Activated CD8-positive, alpha-beta T cell treated with anti-CD3 and anti-CD28 coated beads for 36 hours (primary cell): ENCODE measurements at places on chromosomes 5 and 9. TPM values are rescaled to one million over a fixed set of nuclear protein-coding genes. Genes with fewer than 3 reads are reported as not detected.

The TAF1L gene
- total RNA-seq = not detected

- no peak for DNase-seq
- peaks cover 28% of the 10 kb centered on the region for H3K36me3 ChIP-seq
- peak overlapping the region; percentile 97 for H3K27ac ChIP-seq
- peaks cover 32% of the 10 kb centered on the region for H3K4me1 ChIP-seq
- H3K27me3 ChIP-seq = no peaks in the 10 kb centered on the region
Observed at GRCh38 chr9:34127035-34127948, 794 bp upstream of the DCAF12 start.

The ARHGEF37 gene
- total RNA-seq = 1.1 TPM

DNA sequence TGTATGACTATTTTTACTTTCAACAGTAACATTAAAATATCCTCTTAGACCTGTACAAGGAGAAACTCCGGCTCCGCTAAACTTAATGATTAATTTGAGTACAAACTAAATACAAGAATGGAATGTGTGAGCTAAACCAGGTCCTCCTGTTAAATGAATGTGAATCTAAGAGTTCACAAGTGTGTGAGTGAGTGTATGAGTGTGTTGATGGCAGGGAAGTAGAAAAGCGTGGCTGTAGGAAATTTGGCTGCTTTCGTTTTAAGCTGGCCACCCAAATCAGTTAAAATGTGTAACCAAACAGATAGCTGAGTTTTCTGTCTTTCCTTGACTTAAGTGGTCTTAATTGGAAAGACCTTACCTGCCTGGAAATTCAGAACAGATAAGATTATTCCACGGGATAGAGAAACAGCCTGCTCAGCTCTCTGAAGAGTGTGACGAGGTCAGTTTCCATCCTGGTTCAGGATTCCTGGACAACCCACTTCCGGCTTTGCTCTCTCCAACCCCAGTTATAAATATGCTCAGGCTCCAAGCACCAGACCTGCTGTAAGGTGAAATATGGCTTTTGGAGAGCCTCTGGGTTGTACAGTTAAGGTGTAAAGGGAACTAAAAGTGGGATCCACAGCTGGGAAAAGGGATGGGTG is 908.6 kb upstream of the EDIL3 start:
- no peaks in the 10 kb centered on the region for H3K27me3 ChIP-seq
- H3K4me1 ChIP-seq = no peaks in the 10 kb centered on the region
- no peak for DNase-seq
- H3K36me3 ChIP-seq = no peaks in the 10 kb centered on the region

The EPB41L4A gene
- total RNA-seq = 0.25 TPM

DNA sequence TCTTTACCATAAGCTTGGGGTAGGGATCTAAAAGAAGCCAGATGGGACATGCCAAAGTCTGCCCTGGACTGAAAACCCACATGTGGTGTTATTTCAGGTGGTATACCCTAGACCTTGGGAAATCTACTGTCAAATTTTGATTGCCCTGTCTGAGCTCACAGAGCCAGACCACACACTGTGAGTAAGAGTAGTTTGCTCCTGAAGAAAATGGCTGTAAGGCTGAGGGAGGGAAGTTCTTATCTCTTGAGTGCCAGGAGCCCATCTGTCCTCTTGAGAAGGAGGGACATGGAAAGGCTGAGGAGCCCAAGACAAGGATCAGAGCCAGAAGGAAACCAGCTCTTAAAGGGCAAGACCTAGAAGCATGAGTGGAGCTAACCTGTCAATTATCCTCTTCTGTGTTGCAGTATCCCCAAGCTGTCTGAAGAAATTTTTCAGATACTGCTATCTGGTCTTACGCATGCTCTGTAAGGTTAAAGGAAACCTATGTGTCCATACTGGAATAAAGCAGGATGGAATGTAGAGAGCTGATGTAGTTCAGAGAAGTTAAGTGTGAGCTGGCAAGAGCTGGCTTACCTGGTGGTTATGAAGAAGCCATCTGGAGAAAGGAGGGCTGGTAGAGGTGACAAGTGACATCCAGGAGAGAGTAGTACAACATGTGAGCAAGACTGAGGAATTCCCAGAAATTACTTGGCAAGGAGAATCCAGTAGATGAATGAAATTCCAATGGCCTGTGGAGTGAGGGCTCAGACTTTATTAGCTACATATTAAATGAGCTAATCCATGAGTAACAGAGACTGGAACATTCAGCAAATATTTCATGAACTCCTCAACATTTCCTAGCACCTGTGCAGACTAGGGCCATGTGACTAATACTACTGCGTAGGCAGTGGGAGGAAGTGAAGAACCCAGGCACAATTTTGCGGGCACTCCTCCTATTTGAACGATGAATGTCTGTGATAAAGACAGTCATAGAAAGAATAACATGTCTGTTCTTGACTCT is 389.1 kb upstream of the KIF2A start:
- no peak overlapping the region for H3K4me3 ChIP-seq
- no peak overlapping the region for H3K27ac ChIP-seq
- H3K36me3 ChIP-seq = no peaks in the 10 kb centered on the region
- no peak for DNase-seq
- H3K27me3 ChIP-seq = no peaks in the 10 kb centered on the region
- H3K4me1 ChIP-seq = no peaks in the 10 kb centered on the region

The JAK2 gene
- 29.0 TPM for total RNA-seq

- no peak overlapping the region for H3K27ac ChIP-seq
- H3K27me3 ChIP-seq = no peaks in the 10 kb centered on the region
- H3K4me3 ChIP-seq = no peak overlapping the region
Observed at GRCh38 chr9:8346296-8346695, 546.7 kb upstream of the DMAC1 start.

The CYLC2 gene
- total RNA-seq = not detected

The SMU1 gene
- 23.9 TPM for total RNA-seq

- DNase-seq = no peak
- no peak overlapping the region for H3K27ac ChIP-seq
- H3K4me1 ChIP-seq = no peaks in the 10 kb centered on the region
- H3K27me3 ChIP-seq = no peaks in the 10 kb centered on the region
Observed at GRCh38 chr5:93289942-93290341, 291.1 kb downstream of the NR2F1-AS1 start.
